CD4-positive, alpha-beta memory T cell (primary cell): ENCODE measurements at places on chromosomes 16 and 17. TPM values are rescaled to one million over a fixed set of nuclear protein-coding genes. Genes with fewer than 3 reads are reported as not detected.

- no peak for DNase-seq
Observed at GRCh38 chr16:73572135-73572828, 524.4 kb upstream of the ZFHX3 start.

DNA sequence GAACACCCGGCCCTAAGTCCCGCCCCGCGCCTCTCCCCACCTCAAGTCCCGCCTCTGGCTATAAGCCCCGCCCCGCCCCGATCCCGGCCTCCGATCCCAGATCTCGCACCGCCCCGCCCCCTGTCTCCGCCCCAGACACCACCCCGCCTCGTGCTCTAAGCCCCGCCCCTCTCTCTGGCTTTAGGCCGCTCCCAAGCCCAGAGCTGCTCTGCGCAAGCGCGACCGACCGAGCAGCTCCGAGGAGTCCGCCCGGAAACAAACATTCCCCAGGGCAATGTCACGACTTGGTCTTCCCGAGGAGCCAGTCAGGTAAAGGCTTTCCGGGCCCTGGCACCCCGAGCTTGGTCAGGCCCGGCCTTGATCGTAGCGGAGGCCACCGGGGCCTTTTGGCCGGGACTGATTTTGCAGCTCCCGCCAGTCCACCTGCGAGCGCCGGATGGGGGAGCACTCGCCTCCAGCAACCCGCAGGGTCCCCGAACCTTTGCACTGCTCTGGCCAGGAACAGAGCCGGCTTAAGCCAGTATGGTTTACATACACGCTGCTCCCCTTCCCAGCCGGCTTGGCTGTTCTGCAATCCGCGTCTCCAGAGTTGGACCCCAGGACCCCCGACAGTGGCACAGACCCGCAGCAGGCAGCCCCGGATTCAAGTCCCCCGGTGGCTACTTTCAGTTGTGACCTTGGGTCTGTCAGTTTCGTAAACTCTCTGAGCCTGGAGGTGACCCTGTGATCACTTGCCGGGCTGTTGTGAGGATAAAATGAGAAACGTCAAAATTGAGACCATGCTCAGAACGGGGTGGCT, at the start of gene NUDT7:
NUDT7 (plus strand) TSS at position 206 of the 799 bp plus-strand sequence; CDS start at position 275, 69 bp downstream.
- peak; percentile 89 for DNase-seq

GRCh38 chr16:55203570-55203969, 120.4 kb upstream of the IRX6 start:
- no peak for DNase-seq

- DNase-seq, result no peak
Observed at GRCh38 chr16:16076423-16076813, 127.0 kb downstream of the ABCC1 start.

- no peak for DNase-seq
Observed at GRCh38 chr17:70017941-70018340, 57.1 kb upstream of the KCNJ16 start.

DNA sequence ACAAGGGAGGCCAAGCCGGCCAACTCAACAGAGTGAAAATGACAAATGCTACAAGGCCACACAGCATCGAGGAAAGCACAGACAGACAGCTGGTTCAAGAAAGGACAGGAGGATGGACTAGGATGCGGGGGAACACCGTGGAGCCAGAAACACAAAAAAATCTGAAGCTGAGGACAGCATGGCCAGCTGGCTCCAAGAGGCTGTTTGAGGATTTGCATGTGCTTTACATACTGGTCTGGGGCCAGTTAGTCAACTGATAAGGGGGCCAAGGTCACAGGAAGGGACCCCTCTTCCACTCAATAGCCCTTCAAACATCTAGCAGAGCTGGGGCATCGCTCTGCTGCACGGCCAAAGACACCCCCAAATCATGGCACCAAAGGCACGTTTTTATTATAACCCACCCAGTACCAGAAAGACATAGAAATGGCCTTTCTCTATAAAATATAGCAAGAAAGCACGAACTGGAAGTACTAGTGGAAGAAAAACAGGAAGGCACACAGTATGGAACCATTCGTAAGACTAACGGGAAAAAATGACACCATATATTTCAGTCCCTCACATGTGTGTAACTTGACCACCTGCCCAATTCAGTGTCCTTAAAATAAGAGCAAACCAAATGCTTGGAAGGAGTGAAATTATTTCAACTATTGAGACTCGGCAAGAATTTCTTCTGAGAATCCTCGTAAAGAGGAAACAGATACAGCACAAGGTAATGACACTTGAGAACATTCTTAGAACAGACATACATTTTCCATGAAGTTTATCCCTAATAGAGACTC, 7.8 kb upstream of the SRL start:
- DNase-seq, result no peak

The C1QTNF8 gene
- not detected for total RNA-seq

DNA sequence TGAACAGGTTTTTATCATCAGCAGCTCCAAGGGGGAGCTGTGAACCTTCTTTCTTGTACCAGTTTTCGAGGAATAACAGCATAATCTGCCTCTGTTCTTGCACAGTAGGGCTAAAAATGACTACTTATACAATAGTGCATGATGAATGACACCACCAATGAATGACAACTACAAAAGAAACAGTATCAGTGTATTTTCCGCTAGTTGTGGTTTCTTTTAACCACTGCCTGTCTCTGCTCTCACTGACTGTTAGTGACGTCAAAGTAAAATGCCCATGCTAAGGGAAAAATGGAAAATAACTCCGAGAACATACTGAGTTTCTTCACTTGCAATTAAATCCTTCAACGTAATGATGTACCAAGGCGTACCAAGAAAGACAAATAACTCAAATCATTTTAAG, 294.9 kb downstream of the MAP2K6 start:
- DNase-seq, result no peak

DNA sequence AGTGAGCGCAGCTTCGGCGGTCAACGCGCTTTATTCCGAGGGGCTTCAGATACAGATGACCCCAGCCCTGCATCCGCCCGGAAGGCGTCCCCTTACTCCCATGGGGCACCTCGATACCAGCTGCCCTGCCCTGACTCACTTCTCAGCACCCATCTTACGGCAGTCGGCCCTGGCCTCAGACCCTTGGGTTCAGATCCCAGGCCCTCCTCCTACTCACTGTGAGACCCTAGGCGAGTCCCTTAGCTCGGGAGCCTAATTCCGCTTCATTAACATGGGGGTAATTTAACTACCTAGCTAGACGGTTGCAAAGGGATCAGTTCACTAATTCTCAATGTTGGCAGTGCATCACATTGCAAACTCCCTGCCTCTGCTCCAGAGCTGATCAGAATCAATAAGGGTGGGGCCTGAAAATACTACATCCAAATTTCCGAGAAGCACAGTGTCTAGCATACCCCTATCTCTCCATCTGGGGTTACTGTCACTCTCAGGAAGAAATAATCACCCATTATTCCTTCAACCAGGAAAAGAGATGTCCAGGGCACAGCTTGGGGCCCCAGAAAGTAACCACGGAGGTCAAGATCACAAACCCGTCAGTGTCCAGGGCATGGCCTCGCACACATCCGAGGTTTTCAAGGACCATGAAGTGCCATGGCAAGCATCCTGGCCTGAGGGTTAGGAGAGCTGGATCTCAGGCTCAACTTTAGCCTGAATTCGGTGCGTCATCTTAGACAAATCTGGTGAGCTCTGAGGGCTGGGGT, 415 bp upstream of the FLOT2 start:
- no peak for DNase-seq

The KCNH6 gene
- not detected for total RNA-seq

The CFAP119 gene
- total RNA-seq, result 2.6 TPM

DNA sequence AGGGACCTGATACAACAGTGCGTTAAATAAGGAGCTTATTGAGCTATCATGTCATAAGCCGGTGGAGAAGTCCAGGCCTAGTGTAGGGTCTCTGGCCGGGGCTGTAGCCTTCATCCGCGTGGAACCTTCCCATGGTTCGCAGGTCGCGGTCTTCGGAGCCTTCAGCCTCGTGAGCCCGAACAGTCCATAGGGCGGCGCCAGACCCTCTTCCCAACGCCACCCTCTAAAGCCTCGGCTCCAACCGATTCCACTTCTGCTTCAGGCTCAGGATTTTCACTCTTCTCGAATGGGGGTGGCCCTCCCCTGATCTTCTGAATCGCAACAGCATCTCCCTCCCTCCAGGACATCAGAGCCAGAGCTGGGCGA, 10.3 kb upstream of the BRCA1 start:
- DNase-seq, result no peak

- no peak for DNase-seq
Observed at GRCh38 chr16:1923299-1924034, 5.3 kb upstream of the HS3ST6 start.

The GUCY2D gene
- not detected for total RNA-seq

GRCh38 chr17:82242977-82243647, 14.3 kb downstream of the SLC16A3 start:
- no peak for DNase-seq

The TK1 gene
- total RNA-seq, result not detected

The MILR1 gene
- 0.55 TPM for total RNA-seq

The RPS6KB1 gene
- 67.4 TPM for total RNA-seq

DNA sequence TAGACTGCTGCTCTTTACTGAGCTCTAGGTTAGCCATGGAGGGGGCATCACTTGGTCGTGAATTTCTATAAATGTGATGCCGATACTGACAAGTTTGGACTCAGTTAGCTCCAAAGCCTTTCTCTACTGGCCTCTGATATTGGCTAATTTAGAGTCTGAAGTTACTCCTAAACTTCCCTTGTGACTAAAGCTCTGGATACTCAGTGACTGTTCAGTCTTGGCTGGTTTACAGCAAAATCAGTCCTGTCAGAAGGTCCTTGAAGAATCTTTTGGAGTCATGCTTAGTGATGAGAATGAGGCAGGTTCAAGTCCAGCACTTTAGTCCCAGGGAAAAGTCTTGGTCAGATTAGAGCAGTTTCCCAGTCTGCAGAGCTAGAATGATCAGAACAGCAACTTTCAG, 197.5 kb upstream of the HS3ST4 start:
- no peak for DNase-seq

DNA sequence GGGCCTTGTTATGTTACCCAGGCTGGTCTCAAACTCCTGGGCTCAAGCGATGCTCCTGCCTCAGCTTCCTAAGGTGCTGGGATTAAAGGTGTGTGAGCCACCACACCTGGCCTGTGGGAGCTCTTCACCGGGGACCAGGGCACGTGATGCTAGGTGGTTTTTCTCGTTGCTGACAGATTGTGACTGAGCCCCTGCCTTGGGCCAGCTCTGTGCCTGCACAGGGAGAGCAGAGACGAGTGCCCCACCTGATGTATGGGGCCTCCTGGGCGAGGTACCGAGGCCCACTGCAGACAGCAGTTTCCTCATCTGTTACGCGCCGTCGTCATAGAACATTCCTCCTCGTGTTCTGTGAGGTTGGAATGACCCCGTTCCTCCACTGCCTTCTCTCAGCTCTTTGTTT, 280.7 kb downstream of the CPPED1 start:
- no peak for DNase-seq

The KRT36 gene
- not detected for total RNA-seq

DNA sequence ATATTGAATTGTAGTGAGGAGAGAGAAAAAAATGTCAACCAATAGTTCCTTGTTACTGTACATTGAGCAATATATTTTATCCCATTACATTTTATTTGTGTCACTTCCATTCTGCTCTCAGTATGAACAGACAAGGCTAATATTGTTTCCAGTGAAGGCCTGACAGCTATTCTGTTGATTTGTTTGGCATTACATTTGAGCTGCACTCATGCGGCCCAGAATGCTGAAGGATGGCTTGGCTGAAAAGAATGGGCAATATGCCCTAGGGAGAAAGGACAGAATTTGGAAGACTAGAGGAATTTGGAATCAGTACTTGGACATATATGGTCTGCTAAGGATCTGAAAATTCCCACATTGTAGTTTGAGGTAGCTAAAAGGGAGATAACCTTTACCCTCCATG, 1294.4 kb downstream of the CDH8 start:
- no peak for DNase-seq

The NLRC3 gene
- total RNA-seq, result 111 TPM

The TP53TG3B gene
- total RNA-seq, result not detected

GRCh38 chr17:71337938-71338337, 782.9 kb upstream of the SOX9 start:
- no peak for DNase-seq

GRCh38 chr17:11922638-11923037, 74.6 kb downstream of the ZNF18 start:
- no peak for DNase-seq

DNA sequence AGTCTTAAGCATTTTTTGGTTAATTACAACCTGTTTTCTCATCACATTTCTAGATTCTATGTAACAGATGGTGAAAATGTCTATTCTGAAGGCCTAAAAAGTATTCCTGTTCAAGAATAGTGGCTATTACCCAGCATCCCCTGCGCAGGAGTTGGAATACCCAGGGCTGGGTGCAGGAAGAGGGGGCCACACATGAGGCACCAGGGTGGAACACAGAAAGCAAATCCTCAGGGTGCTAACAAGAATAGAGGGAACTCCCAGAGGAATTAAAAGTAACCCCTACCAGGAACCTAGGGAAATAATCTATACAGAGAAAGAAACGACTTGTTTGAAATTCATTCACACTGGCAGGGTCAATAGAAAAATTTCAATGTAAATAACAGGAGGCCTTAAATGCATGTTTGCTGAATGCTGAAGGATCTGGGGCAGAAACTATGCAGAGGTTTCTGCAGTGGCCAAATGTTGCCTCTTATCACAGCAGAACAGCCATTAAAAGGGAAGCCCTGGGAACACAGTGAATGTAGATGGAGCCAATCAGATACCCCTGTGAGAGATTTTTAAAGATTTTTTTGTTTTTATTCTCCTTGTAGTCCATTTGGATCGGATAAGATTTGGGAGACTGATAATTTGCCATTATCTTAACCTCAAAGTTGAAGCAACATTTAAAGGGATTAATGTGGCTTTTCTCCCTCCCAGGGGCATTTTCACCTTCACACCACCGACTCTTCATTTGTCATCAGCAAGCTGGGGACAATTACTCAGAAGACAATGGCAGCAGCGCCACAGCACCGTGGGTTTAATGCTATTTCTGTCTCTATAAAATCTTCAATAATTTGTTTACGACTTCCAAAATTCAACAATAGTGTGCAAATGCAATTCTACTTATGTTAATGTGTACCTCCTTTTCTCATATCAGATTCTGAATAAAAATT, 196.0 kb upstream of the PSMD7 start:
- DNase-seq, result no peak

DNA sequence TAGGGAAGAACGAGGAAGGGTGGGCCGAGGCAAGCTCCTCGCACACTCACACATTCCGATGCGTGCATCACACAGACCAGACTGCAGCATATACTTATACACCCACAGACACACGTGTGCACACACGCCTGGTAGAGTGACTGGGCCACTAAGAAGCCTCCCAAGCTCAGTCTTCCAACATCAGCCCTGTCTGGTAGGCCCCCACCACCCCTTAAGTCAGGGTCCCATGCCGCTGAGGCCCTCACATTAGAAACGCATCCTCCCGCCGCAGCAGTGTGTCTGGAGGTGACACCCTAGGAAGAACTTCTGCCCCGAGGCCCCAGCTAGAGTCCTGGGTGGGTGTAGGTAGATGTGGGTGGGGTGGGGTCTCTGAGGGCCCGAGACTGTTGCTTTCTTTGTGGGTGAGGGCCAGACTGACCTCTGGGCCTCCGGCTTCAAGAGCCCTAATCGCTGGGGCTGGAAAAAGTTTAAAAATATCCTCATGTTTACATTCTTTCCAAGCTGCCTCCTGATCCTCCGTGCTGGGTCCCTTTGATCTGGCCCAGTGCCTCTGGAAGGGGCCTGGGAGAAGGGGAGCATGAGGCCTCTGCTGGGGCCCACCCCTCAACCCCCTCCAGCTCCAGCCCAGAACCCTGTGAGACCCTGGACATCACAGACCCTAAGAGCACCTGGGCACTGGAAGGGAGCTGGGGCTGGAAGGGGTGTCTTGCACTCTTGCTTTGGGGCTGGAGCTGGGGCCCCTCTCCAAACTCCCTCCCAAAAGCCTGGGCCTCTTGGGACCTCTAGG, 13.6 kb downstream of the CDH16 start:
- DNase-seq, result no peak

The TEX19 gene
- total RNA-seq, result not detected

GRCh38 chr16:79083508-79084299, 516.8 kb downstream of the MAF start:
- no peak for DNase-seq
